Activated T-helper 1 cell treated with anti-CD3 and anti-CD28 coated beads, Interleukin-2, amount 50 U/mL, for 16 hours (primary cell): ENCODE measurements at places on chromosomes 12 and 14.

GRCh38 chr12:106039646-106040404, 98.9 kb downstream of the NUAK1 start:
- no peak for DNase-seq

DNA sequence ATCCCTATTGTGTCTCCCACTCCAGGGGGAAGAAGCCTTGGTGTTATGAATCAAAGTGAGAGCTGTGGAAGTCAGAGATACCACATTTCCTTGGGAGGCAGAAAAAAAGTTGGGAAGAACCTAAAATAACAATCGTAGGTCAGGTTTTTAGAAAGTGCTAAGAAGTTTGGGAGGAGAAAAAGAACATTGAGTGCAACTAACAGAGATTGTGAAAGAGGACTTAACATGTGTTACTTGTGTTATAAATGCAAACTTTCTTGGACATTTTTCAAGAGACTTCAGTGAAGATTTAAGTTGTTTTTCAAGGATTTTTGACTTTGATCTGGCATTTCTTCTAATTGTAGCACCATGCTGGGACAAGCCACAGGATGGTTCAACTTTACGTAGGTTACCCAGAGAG, 7.8 kb upstream of the ERP27 start:
- DNase-seq: no peak

GRCh38 chr14:20781803-20782202, 735 bp downstream of the RNASE6 start:
- no peak for DNase-seq

GRCh38 chr12:87376722-87377121, 652.5 kb downstream of the C12orf50 start:
- no peak for DNase-seq

- no peak for DNase-seq
These were observed 8.8 kb downstream of the SPTSSA start for GRCh38 chr14:34453226-34453625.

- DNase-seq: no peak
These were observed 91.3 kb upstream of the GZMB start for GRCh38 chr14:24725311-24725710.

DNA sequence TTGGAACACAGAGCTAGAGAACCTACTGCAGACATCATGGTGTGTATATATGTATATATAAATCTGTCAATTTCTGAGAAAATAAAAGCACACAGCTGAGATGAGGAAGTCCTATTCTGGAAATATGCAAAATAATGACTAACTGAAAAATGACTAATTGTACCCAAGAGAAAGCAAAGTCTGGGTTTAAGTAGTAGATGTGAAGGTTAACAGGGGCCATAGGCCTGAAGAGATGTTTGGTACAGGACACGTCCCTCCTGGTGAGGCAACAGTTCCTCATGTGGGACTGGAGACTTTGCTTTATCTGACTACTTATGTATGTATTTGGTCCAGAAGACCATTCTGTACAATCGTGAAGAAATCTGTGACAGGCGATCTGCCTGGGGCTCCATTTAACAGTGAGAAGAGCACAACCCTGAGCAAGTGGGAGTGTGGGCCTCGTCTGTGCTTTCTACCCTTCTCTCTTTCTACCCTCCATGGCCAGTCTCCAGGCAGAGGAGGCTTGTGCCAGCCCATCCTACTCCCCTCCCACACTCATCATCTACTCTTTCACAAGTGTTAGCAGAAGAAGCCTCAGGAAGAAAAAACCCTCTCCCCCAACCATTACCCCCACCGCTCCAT, 67.5 kb downstream of the SLC41A2 start:
- DNase-seq: no peak

- DNase-seq: no peak
These were observed 626.0 kb upstream of the SEL1L start for GRCh38 chr14:82159624-82160023.

- DNase-seq: no peak
These were observed 1006.8 kb downstream of the SLC16A7 start for GRCh38 chr12:60602601-60603000.

DNA sequence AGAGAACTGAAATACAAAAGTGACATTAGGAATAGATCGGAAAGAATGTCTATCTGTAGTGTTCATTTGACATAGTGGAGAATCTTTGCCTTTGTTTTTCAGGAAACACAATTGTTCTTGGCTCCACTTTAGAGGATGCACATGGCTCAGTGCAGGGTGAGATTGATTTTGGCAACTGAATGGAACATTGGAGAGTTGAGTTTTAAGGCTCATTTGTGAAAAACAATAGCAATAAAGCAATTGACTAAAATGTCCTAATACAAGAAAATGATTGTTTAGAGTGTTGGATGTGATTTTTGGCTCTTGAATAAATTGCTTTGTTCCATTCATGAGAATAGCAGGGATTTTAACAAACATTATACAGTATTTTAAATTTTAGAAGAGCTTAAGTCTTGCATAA, 116.4 kb downstream of the SLC38A1 start:
- DNase-seq: no peak
